Cortex of kidney (tissue), 1 donor: ENCODE measurements at places on chromosomes 6 and 20.

GRCh38 chr6:159109391-159109790 lies 59.8 kb upstream of the FNDC1 start:
- no peak for DNase-seq

DNA sequence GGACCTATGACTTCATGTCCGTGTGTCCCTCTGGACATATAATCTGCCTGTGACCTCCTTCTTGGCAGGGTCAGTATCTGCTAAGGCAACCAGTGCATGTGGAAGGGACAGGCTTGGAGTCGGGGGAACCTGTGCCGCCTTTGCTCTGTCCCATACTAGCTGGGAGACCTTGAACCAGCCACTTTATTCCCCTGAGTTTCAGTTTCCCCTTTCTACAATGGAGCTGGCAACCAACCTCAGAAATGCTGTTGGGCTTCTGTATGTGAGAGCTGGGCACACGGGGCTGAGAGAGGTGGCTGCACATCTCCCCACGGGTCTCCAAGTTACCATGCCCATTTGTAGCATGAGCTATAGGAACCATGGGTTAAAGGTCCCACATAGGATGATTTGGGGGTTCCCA lies 53.8 kb downstream of the CD40 start:
- no peak for DNase-seq

GRCh38 chr6:41682497-41683272 lies 44.4 kb downstream of the MDFI start:
- DNase-seq = no peak

DNA sequence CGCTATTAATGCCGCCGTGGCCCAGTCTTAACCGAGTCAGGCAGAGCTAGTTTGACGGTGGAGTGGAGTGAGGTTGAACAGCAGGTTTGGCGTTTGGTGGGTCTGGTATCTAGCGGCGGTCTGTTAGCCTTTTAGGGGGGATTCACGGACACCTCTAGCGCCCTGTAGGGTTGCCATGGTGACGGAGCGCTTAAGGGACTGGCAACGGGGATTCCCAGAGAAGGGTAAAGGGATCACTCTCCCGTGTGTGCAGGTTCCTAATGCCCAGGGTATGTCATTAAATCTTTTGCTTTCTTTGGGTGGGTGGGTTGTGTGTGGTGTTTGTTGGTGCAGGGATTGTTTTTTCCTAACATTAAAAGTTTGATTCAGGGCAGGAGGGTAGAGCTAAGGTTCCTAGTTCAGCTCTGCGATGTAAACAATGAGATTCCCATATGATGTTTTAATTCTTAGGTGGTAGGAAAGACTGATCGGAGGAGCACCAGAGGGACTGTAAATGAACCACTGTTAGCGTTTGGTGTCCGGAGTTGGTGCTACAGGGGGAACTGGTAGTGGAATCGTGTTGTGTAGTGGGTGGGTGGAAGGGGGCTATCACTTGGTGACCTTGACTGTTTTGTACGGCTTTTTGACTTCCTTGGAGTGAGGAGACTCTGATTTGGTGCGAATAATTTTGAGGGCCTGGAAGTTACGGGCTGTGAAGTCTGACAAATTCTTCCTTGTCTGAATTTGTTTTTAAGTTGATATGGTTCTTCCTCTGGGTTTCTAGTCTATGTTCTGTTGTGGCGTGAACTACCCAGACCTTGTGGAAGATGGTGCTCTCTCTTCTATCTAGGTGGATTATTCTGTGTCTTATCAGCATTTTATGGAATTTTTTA lies 5.0 kb downstream of the BRD2 start:
- no peak for DNase-seq
